ENCODE measurements at places on chromosomes 4 and X.

DNA sequence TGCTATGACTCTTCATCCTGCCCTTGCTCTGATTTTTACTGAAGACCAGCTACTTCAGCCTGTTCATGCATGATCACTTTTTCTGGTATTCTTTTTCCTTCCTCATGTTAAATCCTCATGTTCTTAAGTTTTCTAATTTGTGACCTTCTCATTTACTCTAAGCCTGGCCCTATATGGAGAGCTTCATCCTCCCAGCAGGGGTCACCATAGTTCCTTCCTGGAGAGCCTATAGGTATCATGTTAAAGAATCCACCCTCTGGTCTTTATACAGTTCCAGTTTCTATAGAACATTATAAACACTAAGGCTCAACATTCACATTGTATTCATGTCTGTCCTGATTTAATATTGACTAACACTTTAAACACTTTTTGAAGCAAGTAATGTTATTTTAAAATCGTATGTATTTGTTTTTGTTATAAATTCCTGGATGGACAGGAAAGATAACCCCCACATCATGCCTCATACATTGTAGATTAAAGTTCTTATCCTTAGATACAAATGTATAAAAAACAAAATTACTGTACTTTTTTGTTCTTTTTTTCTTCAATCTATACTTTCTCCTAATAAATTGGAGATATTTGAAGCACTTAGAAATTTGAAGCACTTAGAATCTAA lies 53.8 kb upstream of the OTUD4 start:
- DNase-seq: peak; percentile 59

GRCh38 chr4:139419388-139419914 lies 34.5 kb upstream of the RAB33B start:
- no peak for DNase-seq

GRCh38 chr4:4633431-4633830 lies 91.6 kb upstream of the STX18 start:
- no peak for DNase-seq

DNA sequence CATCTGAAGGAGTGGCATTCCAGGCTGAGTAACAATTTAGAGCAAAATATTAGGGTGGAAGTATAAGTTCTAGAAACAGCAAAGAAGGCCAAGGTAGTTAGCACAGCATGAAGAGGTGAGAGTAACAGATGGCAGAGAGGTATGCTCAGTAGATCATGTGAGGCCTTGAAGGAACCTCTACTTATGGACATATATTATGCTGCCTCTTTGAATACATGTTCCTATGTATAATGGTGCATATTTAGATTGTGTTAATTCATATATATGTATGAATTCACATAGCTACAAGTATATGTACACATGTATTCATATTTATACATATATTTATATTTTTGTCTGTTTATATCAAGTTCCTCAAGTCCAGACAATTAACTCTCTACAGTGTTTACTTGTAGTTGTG lies 355.2 kb downstream of the KCTD8 start:
- no peak for DNase-seq

DNA sequence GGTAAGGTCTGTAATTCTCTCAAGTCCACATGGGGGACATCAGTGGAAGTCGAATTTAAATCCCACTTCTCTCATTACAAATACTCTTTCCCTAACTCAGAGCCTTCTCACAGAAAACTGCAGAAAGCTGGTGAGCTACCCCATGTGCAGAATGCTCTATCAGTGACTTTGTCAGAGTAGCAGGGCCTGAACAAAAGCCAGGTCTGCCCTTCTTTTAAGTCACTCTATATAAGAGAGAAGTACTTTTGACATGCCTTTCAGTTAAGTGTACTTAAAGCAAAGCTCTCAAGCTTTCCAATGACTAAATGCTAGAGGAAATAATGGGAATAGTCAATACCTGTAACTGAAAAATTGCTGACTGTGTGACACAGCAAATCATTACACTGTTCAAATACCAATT lies 323.1 kb downstream of the KCNIP4 start:
- DNase-seq: no peak

- DNase-seq: peak; percentile 92
These were observed 496.3 kb downstream of the PDGFC start for GRCh38 chr4:156475322-156475721.

GRCh38 chrX:127574829-127575228 lies 477.4 kb downstream of the ACTRT1 start:
- no peak for DNase-seq

- no peak for DNase-seq
These were observed 194.0 kb upstream of the CASK start for GRCh38 chrX:42117318-42117717.

DNA sequence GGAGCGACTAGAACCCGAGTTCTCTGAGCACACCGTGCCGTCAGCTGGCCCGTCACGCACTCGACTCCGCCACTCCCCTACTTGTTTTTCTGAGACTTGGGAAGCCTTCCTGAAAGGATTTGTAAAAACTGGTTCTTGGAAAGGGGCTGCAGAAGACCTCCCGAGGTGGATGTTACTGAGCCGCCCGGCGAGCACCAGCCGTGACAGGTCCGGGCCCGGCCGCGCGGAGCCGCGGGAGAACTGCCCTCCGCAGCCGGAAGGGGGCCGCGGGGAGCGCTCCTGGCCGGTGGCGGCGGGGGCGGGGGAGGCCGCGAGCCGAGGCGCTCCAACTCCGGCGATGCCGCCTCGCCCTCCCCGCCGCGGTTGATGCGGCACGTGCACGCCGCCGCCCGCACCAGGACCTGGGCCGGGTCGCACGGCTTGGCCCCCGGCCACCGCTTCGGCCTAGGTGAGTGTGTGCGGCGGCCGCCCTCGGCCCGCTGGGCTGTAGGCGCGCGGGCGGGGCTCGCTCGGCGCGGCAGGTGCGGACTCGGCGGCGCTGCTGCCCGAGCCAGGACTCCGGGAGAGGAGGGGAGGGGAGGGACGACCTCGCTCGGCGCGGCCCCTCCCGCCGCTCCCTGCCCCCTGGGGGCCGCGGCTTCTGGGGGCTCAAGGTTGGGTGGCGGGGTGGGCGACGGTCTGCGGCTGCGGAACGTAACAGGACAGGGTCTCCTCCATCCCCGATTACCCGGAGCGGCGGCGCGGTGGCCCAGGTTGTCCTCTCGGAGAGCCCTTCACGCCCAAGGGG lies 1.7 kb downstream of the SPRY1 start:
- DNase-seq: peak; percentile 35

- DNase-seq: no peak
These were observed 429.3 kb downstream of the AFF2 start for GRCh38 chrX:148929686-148930085.

DNA sequence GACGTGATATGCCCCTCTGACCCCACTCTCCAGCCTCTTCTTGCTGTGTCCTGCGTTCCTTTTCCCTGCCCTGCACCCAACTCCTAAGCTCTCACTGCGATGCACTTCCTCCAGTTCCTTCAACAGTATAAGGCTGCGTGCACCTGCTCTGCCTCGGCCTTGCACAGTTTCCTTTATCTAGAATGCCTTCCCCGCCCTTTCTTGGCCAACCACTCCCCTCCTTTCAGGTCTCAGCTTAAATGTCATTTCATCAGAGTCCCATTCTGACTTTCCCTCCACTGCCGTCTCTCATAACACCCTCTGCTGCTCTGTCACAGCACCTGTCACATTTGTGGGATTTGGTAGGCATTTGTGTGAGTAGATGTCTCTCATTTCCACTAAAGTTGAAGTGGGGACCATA lies 58.4 kb upstream of the NEIL3 start:
- no peak for DNase-seq

- no peak for DNase-seq
These were observed 13.9 kb downstream of the PHF8 start for GRCh38 chrX:54030329-54030728.

DNA sequence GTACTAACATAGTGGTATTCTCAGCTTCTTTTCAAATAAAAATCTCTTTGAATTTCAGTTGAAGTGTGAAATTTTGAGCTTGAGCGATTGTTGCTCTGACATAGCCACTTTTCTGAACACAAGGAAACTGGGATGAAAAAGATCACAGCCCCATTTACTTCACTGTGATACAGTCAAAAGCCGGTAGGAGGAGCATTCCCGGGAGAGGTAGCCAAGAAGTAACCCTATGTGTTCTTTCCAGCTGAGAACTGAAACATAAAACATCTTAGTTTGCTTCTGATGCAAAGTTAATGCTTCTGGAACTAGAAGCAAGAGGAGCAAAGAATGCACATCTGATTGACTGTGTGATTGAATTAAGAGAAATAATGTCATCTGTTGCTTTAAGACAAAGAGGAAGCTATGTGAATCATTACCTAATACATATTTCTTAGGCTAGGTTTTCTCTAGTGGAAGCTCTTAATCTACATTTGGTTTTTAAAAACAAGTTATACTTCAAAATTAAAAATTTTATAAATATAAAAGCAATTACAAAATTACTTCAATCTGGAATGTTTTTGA lies 88.3 kb upstream of the UNC5C start:
- peak; percentile 35 for DNase-seq

DNA sequence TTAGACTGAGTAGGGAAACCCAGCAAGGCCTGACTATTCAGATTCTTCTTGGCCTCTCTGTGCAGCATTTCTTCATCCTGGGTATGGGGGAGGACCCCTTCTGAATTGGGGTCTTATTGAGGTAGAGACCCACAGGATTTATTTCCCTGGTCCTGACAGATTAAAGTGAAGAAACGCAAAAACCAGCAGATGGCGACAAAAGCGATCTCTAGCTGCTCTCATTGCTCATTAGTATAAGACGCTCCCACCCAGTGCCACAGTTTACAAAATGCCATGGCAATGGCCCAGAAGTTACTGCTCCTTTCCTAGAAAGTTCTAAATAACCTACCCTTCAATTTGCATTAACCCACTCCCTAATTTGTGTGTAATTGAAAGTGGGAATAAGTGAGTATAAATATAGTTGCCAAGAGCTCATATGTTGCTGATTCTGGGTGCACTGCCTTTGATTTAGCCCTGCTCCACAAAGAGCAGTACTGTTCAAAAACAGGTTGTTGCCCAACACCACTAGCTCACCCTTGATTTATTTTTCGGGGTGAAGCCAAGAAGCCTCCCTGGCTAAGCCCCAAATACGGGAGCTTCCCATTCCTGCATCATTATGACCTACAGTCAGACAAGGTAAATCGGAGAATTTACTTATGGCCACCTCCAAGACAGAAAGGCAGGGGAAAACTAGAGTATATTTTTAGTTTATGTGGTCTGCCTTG lies 3.7 kb upstream of the BEX4 start:
- peak; percentile 9 for DNase-seq

DNA sequence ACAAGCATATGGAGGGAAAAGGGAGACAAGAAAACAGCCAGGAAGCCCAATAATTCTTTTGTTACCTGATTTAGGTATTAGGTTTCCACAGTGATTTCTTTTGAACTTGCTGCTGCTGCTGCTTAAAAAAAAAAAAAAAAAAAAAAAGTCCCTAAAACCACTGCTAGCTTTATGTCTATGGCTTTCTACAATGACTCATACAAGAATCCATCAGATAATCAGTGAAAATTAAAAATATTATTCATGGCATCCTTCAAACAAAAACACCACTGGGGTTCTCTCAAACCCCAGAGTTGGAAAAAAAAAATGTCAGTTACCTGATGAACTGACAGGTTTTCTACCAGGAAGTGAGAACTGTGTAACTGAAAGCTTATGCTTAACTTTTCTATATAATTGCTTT lies 14.3 kb downstream of the EPHA5 start:
- no peak for DNase-seq

- peak; percentile 25 for DNase-seq
These were observed 3.6 kb downstream of the MAGIX start for GRCh38 chrX:49165901-49166881.

- no peak for DNase-seq
These were observed 6.4 kb downstream of the TCEAL8 start for GRCh38 chrX:103248553-103248952.

- DNase-seq: no peak
These were observed 308.9 kb downstream of the GLUD2 start for GRCh38 chrX:121356139-121356849.

- no peak for DNase-seq
These were observed 78.4 kb upstream of the FUNDC1 start for GRCh38 chrX:44621078-44621477.

DNA sequence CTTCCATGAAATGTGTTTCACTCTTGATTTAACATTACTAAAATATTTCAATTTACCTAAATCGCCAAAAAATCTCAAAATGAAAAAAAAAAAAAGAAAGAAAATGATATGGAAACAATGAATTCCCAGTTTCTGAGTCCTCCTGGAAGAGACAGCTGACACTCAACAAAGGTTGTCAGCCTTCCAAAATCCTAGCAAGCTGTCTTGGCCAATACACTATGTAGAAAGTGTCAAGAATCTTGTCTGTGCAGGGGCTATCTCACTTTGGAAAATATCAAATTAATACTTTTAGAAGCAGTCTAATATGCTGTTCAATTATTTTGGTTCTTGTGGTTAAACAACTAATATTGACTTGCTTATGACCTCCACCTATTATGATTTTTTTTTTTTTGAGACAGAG lies 8.7 kb downstream of the DKK2 start:
- no peak for DNase-seq

DNA sequence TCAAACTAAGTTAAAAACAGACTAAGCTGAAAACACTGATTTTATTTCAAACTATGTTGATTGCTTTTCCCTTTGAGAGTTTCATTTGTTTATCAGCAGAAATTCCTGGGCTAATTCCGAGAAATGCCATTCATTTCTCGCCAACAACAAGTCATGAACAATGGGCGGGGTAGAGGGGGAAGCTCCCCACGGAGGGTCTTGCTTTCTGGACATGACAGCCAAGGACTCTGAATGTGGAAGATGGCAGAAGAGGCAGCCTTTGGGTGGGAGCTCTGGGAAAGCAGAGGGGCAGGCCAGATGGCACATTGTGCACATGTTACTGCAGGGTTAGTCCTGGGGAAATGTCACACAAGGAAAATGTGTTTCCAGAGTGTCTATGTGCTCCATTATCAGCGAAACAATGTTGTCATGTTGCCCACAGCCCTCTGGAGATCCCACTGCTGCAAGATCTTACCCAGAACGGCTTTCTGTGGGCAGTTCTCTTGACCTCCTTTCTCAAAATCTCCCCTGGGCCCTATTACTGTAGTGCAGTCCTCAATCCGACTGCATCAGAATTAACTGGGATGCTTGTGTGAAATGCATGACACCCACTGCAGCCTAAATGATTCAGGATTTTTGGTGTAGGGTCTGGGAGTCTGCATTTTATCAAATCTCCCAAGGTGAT lies 45.0 kb downstream of the CHRDL1 start:
- no peak for DNase-seq

DNA sequence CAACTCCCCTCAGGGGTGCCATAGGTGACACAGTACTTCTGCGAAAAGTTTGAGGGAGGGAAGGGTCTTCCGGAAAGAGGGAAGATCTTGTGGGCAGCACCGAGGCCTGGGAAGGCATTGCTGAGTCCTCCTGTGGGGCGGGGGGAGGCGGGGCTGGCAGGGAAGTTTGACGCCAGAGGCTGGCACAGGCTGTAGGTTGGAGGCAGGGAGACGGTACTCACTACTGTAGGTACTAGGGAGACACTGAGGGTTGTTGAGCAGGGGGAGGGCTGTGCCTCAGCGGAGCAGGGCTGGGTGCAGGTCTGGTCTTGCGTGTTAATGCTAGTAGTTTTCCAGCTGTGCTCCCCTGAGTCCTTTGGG lies 23.3 kb upstream of the PSAPL1 start:
- DNase-seq: no peak

DNA sequence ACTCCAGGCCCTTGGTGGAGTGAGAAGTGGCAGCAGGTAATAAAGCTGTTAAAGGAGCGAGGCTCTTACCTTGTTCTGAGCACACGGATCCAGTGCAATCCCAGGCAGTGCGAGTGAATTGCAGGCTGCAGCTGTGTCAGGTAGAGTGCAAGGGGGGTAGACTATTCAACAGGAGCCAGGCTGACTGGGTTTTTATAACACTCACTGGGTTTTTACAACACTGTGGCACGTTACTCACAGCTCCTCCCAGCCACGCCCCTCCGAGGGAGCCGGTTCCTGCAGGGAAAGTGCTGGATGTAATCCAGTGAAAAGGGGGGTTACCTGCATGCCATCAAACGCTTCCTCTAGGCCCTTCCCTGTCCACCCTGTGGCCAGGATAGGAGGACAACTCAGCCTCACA lies 358 bp downstream of the FGFBP1 start:
- DNase-seq: peak; percentile 22

Data from kidney glomerular epithelial cell (primary cell).